ENCODE measurements at places on chromosomes 6 and 20.
A peak's percentile ranks its signal among the peaks of the same experiment; 100 is the strongest.

DNA sequence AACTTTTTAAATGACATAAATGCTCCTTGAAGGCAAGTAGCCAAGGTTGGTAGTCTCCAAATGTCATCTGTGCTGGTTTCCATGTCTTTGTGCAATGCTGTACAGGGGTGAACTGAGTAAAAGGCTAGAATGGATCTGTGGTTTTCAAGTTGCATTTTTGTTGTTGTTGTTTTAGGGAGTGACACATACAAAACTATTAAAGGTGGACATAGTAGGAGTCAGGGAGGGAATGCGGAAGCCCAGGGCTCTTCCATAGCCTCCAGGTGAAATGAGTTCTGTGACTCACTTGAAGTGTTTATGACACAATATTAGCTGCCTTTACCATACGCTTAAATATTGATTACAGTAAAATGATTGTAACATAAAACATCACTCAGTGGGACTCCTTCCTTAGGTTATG is 22.5 kb upstream of the QKI start:
- no peak for DNase-seq

- peak; percentile 92 for DNase-seq
Measured at GRCh38 chr6:113596387-113597230, 260.5 kb upstream of the MARCKS start.

GRCh38 chr6:152112491-152113261 is 305.2 kb downstream of the ESR1 start:
- peak; percentile 41 for DNase-seq

DNA sequence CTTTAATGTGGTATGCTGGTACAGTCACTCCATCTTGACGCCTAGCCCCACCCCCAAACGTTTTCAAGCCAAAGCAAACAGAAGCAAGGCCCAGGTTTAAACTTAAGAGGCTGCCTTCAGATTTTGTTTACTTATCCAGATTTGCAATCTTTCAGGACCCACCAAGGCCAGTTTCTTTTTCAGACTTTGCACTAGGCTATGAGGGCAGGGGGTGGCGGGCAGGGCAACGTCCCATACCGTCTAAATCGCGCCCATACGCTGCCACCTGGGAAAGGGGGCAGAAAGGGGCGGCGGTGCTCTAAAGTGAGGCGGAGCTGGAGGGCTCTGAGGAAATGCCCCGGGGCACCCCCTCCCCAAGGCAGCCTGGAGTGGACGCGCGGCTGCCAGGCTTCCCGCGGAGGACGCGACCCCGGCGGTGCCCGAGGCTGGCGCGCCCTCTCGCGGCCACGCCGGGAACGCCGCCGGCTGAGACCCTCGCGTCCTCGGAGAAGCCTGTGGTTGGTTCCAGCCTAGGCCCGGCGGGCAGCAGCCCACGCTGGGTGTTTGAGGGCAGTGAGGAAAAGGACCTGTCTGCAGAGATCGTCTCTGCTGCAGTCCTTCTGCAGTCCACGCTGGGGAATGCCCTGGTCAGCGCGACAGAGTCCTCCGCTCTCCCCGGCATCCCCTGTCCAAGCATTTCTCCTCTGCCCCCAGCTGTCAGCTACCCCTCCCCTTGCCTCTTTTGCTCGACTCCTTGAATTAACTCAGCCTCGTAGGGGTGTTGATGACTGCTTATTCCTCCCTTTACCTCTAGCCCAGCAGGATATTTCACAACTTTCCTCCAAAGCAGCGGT is 129.2 kb upstream of the PRND start:
- DNase-seq: peak; percentile 36

GRCh38 chr20:37777988-37778659 is 84.3 kb downstream of the CTNNBL1 start:
- no peak for DNase-seq

DNA sequence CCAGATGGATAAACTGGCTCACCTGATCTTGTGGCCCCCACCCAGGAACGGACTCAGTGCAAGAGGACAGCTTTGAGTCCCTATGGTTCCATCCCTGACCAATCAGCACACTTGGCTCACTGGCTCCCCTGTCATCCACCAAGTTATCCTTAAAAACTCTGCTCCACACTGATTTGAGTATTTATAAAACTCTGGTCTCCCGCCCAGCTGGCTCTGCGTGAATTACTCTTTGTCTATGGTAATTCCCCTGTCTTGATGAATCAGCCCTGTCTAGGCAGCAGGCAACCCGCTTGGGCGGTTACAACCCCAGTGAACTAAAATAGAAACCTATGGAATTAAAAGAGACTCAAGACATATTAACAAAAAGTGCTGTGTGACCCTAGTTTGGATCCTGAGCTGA is 38.1 kb upstream of the CD83 start:
- DNase-seq: no peak

GRCh38 chr20:53935344-53936084 is 134.9 kb downstream of the BCAS1 start:
- no peak for DNase-seq

GRCh38 chr20:51129147-51129776 is 106.4 kb upstream of the KCNG1 start:
- DNase-seq: no peak

- no peak for DNase-seq
Measured at GRCh38 chr6:105600336-105601260, 197.7 kb upstream of the PREP start.

- DNase-seq: no peak
Measured at GRCh38 chr20:36576081-36576445, 2.7 kb downstream of the TGIF2 start.

DNA sequence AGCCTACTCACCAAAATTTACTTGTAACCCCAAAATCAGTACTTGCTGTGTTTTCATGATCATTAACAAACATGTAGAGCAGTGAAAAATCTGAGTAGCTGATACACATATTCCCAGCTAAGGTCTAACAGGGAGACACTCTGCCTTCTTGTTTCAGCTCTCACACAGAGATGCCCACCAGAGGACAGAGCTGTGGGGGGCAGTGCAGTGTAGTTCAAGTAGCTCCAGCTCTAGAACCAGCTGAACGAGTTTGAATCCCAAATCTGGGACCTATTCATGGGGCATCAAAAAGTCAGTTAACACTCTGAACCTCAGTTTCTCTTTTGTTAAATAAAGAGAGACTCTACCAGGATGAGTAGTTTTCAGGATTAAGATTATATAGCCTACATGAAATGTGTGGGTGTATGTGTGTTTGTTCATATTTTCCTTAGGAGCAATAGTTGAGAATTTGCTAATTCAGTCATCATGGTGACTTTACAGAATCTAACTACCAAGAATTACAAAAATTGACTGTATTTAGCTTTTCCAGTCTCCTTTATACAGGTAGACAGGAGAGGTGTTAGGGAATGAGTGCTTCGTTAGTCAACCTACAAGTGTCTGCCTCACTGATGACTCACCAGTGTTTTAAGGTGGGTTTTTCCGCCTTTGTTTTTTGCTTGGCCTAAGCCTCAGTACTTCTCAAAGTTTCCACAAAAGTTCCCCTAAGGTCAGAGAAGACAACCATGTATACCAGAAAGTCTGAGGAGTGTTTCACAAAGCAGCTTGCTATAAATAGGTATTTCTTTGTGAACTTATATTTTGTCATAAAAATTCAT is 164.0 kb upstream of the RUNX2 start:
- DNase-seq: no peak
